ENCODE measurements at places on chromosomes 1 and 21. TPM values are rescaled to one million over a fixed set of nuclear protein-coding genes. Genes with fewer than 3 reads are reported as not detected.

The ANKRD13C gene
- 25.6 TPM for total RNA-seq

The CELA3A gene
- 5.2 TPM for total RNA-seq

The KCNN3 gene
- total RNA-seq, result 4.7 TPM

The S100PBP gene
- total RNA-seq, result 60.7 TPM

The ERO1B gene
- total RNA-seq, result 12.9 TPM

The FCRLB gene
- total RNA-seq, result 0.49 TPM

The EXTL1 gene
- total RNA-seq, result 1.3 TPM

GRCh38 chr21:27528697-27529096, 561.8 kb upstream of the ADAMTS5 start:
- H3K27ac ChIP-seq, result no peak overlapping the region
- H3K4me3 ChIP-seq, result no peak overlapping the region
- H3K27me3 ChIP-seq, result no peaks in the 10 kb centered on the region
- H3K36me3 ChIP-seq, result no peaks in the 10 kb centered on the region

DNA sequence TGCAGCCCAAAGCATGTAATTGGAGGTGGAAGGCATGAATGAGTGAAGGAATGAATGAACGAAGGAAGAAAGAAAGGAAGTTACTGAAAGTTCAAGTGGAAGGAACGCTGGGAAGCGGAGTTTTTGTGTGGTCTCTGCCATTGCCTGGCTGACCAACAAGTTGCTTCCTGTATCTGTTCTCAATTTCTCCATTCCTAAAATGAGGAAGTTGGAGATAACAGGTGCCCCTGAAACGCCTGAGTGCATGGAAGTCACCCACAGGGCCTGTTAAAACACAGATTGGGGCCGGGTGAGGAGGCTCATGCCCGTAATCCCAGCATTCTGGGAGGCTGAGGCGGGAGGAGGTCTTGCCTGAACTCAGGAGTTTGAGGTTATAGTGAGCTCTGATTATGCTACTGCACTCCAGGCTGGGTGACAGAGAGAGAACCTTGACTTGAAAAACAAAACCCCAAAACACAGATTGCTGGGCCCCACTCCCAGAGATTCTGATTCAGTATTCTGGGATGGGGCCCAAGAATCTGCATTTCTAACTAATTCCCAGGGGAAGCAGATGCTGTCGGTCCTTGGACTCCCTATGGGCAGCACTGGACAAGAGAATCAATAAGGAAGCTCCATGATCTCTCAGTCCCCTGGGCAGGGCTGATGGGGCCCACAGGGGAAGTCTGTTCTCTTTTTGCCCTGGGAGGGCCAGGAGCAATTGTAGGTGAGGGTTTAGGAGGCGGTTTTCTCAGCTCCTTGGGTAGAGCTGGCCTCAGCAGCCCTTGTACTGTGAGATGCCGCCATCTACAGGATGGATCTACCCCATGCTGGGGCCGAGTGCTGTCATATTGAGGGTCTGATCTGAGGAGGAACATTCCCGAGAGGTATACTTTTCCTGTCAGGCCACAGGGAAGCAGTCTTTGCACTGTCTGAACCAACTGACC, 3.3 kb upstream of the CNR2 start:
- no peaks in the 10 kb centered on the region for H3K4me1 ChIP-seq
- DNase-seq, result peak; percentile 78
- H3K27ac ChIP-seq, result no peak overlapping the region
- no peaks in the 10 kb centered on the region for H3K27me3 ChIP-seq
- no peaks in the 10 kb centered on the region for H3K36me3 ChIP-seq
- H3K4me3 ChIP-seq, result no peak overlapping the region

GRCh38 chr1:217494767-217495166, 136.1 kb downstream of the GPATCH2 start:
- no peaks in the 10 kb centered on the region for H3K36me3 ChIP-seq
- DNase-seq, result no peak
- H3K4me3 ChIP-seq, result no peak overlapping the region
- no peak overlapping the region for H3K27ac ChIP-seq
- H3K27me3 ChIP-seq, result no peaks in the 10 kb centered on the region

DNA sequence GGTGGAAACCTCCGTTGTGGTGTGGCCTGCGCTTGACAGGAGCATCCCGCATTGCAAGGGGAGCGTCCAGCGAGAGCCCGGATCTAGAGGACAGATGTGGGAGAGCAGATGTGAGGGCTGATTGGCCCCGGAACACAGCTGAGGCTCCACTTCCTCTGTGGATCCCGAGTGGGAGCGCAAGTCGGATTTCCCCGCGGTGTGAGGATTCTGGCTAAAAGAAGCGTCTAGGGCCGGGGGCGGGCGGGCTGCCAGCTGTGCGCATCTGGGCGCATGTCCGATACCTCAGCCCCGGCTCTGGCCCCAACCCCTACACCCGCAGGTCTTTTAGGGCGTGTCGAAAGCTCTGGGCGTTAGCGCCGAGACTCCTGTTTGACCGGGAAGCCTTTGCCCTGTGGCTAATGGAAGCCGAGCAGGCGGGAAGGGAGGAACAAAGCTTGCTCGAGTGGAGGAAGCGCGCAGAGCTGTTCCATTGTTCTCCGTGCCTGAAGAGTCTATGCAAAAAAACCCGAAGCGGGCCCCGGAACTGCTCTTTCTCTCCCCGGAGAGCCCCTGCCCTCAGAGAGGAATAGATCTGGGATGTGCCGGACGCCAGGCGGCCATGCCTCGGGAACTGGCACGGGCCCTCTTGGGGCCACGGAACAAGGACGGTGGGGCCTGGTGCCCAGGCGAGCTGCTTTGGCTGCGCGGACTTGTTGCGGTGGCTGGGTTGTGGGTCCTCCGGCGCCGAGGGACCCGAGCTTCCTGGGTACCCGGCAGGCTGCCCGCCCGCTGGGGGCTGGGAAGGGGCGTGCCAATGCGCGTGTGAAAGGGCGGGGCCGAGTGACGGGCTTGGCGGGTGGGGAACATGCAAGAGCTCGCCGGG, 111.1 kb downstream of the NAV1 start:
- no peak overlapping the region for H3K27ac ChIP-seq
- DNase-seq, result peak; percentile 92
- H3K36me3 ChIP-seq, result no peaks in the 10 kb centered on the region

GRCh38 chr1:58765006-58765405, 18.8 kb downstream of the JUN start:
- no peaks in the 10 kb centered on the region for H3K36me3 ChIP-seq
- DNase-seq, result no peak
- no peaks in the 10 kb centered on the region for H3K4me1 ChIP-seq
- no peak overlapping the region for H3K4me3 ChIP-seq

DNA sequence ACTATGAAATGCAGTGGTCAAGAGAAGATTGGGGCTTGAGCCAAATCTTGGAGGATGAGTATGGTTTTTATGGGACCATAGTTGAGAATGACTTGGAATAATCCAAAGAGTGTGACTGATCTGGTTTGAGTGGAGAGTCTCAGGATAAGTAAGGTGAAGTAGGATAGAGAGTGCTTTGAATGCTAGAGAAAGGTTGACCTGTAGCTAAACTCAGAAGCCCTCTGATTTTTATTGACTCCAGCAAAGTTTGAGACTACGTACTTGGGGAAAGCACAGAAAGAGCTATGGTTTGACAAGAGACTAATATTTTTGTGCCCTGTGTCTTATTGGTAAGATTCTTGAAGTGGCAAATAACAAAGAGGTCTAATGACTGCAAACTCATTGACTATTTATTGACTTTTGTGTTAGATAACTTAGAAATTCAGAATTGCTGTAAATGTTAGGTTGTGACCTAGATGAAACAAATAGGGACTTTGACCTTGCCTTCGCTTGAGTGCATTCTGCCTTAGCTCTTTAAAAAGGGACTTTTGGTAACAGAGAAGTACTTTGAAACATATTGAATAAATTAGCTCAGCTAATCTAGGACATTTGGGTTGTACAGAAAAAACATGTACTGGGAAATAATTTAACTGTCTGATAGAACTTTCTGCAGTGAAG, 35.1 kb downstream of the UAP1 start:
- no peak overlapping the region for H3K27ac ChIP-seq
- no peak for DNase-seq
- H3K4me1 ChIP-seq, result no peaks in the 10 kb centered on the region
- no peaks in the 10 kb centered on the region for H3K27me3 ChIP-seq
- H3K36me3 ChIP-seq, result no peaks in the 10 kb centered on the region

- no peaks in the 10 kb centered on the region for H3K27me3 ChIP-seq
- no peak for DNase-seq
- H3K4me1 ChIP-seq, result peaks cover 5% of the 10 kb centered on the region
- no peak overlapping the region for H3K27ac ChIP-seq
- no peaks in the 10 kb centered on the region for H3K36me3 ChIP-seq
Measured at GRCh38 chr1:218705911-218706893, 361.1 kb downstream of the TGFB2 start.

- no peaks in the 10 kb centered on the region for H3K36me3 ChIP-seq
- no peak for DNase-seq
- H3K4me3 ChIP-seq, result peak overlapping the region; percentile 40
Measured at GRCh38 chr1:59315529-59316463, 18.9 kb downstream of the FGGY start.

- H3K4me1 ChIP-seq, result no peaks in the 10 kb centered on the region
- H3K4me3 ChIP-seq, result no peak overlapping the region
- no peak overlapping the region for H3K27ac ChIP-seq
- H3K27me3 ChIP-seq, result no peaks in the 10 kb centered on the region
Measured at GRCh38 chr1:198304431-198304830, 147.6 kb downstream of the NEK7 start.

DNA sequence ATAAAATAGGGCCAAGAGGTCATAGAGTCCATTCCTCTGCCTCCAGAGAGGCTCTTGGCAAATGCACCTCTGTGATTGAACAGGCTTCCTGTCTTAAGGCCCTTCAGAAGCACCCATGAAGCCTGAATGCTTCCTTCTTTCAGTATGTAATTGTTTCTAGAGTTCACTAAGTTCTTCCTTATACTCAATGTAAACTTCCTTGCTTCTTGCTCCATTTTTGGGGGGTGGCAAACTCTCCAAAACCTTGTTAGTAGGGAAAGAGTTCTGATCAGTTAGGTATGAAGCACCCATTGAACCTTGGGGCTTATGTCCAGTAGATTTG, 102.3 kb upstream of the LPGAT1 start:
- H3K4me3 ChIP-seq, result no peak overlapping the region
- H3K27ac ChIP-seq, result no peak overlapping the region
- no peak for DNase-seq
- no peaks in the 10 kb centered on the region for H3K27me3 ChIP-seq

GRCh38 chr1:77688939-77689338, 6.5 kb upstream of the ZZZ3 start:
- no peak for DNase-seq
- H3K4me3 ChIP-seq, result no peak overlapping the region
- H3K27me3 ChIP-seq, result no peaks in the 10 kb centered on the region
- no peak overlapping the region for H3K27ac ChIP-seq

- no peaks in the 10 kb centered on the region for H3K36me3 ChIP-seq
- peak; percentile 73 for DNase-seq
- H3K27ac ChIP-seq, result no peak overlapping the region
- no peaks in the 10 kb centered on the region for H3K27me3 ChIP-seq
- H3K4me3 ChIP-seq, result no peak overlapping the region
Measured at GRCh38 chr21:45538381-45539045, 3.7 kb downstream of the SLC19A1 start.

- H3K27me3 ChIP-seq, result peaks cover 2% of the 10 kb centered on the region
- H3K4me3 ChIP-seq, result no peak overlapping the region
- DNase-seq, result no peak
- H3K36me3 ChIP-seq, result no peaks in the 10 kb centered on the region
- no peaks in the 10 kb centered on the region for H3K4me1 ChIP-seq
Measured at GRCh38 chr1:209527372-209527771, 56.1 kb upstream of the CAMK1G start.

- no peaks in the 10 kb centered on the region for H3K27me3 ChIP-seq
- no peaks in the 10 kb centered on the region for H3K36me3 ChIP-seq
- H3K4me3 ChIP-seq, result no peak overlapping the region
- DNase-seq, result peak; percentile 75
- no peak overlapping the region for H3K27ac ChIP-seq
Measured at GRCh38 chr1:198656500-198656932, 17.7 kb downstream of the PTPRC start.

- H3K27ac ChIP-seq, result no peak overlapping the region
- DNase-seq, result no peak
- H3K4me3 ChIP-seq, result no peak overlapping the region
- no peaks in the 10 kb centered on the region for H3K4me1 ChIP-seq
- no peaks in the 10 kb centered on the region for H3K27me3 ChIP-seq
Measured at GRCh38 chr1:202709276-202710041, 795 bp downstream of the SYT2 start.

Data from aorta (tissue), 5 donors.